Hepatic stellate cell (primary cell): ENCODE measurements at places on chromosomes 2 and 18.

- no peak for DNase-seq
Observed at GRCh38 chr2:122523143-122523542, 767.7 kb downstream of the TSN start.

- no peak for DNase-seq
Observed at GRCh38 chr2:46392561-46393346, 86.6 kb upstream of the TMEM247 start.

DNA sequence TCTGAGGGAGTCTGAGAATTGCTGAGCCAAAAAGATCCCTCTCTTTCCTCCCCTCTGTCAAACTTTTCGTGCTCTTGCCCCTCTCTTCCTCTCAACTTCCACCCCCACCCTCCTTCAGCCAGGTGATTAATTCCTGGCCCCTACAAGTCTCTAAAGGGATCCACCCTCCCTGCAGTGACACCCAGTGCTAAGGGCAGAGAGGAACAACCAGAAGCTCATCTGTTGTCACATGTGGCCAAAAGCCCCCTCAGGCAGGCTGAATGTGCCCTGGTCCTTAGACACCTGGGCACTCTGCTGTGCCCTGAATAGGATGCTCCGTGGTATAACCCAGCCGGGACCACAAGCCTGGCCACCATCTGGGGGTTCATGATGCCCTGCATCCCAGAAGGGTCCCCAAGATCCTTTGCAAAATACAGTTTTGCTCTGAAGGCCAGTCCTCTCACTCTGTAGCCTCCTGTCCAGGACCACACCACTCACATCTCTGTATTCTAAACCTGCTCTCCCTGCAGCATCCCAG is 234.4 kb downstream of the BCL11A start:
- DNase-seq, result no peak

DNA sequence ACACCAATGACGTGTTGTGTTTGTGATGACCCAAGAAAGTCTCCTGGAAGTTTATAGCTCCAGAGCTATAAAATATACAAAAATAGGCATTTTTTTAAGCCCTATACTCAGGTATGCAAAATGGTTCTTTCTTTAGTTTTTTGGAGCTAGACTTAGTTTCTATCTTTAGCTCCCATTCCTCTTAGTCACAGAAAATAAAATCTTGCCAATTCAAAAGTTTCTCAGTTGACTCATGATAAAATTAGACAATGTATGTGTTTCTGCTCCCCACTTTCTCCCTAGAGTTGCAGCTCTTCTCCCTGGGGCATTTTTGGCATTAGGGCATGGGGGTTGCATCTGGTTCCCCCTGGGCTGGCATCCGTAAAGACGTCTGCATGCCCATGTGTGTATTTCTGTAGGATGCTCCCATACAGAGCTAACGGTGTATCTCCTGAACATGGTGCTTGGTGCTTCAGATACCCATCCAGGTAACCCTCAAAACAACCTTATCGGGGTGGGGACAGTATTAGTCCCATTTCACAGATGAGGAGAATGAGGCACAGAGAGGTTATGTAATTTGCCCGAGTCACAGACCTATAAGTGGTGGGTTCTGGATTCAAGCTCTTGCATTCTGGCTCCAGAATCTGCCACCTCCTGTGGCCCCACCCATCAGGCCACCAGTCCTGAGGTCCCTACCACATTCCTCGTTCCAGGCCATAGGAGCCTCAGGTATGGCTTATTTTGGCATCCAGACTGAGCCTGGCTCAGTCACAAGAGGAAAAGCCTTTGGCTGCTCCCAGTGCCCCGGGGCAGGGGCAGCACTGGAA is 43.1 kb upstream of the ASAP2 start:
- peak; percentile 55 for DNase-seq

DNA sequence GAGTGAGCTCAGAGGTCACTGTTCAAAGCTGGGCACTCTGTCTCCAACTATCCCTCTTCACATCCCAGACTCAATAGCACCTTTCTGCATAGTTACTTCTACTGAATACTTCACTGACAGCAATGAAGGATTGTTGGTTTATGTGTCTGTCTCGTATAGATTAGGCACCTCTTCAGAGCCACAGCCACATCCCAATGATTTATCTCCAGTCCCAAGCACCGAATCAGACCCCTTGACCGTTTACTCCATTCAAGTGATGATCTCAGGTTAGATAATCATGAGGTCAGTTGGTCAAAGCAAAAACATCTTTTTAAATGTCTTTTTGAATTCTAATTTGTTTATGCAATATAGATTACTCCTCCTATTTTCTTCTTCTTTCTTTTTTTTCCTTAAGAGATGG is 14.7 kb downstream of the NEDD4L start:
- no peak for DNase-seq

DNA sequence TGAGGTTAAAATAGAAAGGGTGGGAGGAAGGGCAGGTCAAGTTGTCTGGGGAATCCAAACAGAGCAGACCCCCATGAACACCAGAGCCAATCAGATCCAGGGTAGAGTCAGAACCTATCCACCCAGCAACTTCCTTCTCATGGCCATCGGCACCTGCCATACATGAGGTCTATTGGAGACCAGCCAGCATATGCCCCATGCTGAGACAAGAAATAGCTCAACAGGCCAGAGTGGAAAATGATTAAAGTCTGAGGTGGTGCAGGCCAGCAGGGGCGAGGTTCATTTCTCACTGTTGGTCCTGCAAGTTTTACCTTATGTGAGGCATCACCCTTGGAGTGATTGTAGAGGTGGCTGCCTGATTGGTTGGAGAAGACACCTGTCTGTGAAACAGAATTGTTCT is 89.2 kb downstream of the LONRF2 start:
- no peak for DNase-seq

GRCh38 chr18:73669297-73669696 is 478.3 kb downstream of the FBXO15 start:
- no peak for DNase-seq

DNA sequence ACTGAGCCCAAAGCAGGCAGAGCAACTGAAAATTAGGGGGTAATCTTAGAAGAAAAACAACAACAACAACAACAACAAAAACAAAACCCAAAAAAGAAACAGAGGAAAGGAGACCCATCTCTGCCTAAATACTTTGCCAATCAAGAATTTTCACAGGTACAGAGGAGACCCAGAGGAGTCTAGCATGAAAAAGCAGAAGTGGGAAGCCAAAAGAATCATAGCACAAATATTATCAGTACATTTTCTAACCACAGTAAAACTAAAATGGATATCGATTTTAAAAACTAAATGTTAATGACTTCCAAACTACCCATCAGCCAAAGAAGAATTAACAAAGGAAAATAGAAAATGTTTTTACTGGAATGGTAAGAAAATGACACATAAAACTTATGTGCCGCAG is 148.1 kb downstream of the BAZ2B start:
- no peak for DNase-seq

GRCh38 chr18:21997207-21998143 is 171.9 kb upstream of the GATA6 start:
- DNase-seq, result peak; percentile 34

- no peak for DNase-seq
Observed at GRCh38 chr2:222322236-222322635, 23.4 kb upstream of the PAX3 start.

GRCh38 chr2:174663550-174663949 is 65.9 kb upstream of the WIPF1 start:
- no peak for DNase-seq

- DNase-seq, result no peak
Observed at GRCh38 chr2:69114534-69114933, 101.6 kb downstream of the ANTXR1 start.

DNA sequence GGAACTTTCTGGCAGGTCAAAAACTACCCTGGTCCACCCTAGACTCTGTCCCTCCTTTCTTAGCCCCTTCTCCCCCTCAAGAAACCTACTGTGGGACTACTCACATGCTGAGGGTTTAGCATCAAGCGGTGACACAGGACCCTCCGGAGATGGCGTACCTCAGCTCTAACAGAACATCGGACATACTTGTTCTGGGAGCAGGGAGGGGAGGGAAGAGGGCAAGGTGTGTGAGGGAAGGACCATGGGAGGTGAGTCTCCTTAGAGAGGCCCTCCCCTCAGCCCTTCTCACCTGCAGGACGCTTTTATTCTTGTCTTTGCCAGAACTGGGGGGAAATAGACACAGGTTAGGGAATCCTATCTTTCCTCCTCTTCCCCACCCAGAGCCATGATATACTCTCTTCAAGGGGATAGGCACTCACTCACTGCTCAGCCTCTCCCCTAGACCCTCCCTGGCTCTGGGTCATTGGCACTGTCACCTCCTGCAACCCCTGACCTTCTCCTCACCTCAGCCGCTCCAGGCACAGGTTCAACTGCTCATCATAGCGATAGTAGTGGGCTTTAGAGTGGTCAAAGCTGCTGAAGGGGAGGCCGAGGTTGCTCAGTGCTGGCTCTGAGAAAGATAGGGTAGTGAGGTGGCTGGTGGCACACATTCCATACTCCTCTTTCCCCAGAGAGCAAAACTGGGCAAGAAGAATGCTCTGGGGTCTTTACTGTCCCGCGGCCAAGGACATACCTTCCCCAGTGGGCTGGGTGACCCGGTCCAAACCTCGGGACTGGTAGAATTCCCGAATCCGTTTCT is 1.8 kb downstream of the PCGF1 start:
- DNase-seq, result no peak

DNA sequence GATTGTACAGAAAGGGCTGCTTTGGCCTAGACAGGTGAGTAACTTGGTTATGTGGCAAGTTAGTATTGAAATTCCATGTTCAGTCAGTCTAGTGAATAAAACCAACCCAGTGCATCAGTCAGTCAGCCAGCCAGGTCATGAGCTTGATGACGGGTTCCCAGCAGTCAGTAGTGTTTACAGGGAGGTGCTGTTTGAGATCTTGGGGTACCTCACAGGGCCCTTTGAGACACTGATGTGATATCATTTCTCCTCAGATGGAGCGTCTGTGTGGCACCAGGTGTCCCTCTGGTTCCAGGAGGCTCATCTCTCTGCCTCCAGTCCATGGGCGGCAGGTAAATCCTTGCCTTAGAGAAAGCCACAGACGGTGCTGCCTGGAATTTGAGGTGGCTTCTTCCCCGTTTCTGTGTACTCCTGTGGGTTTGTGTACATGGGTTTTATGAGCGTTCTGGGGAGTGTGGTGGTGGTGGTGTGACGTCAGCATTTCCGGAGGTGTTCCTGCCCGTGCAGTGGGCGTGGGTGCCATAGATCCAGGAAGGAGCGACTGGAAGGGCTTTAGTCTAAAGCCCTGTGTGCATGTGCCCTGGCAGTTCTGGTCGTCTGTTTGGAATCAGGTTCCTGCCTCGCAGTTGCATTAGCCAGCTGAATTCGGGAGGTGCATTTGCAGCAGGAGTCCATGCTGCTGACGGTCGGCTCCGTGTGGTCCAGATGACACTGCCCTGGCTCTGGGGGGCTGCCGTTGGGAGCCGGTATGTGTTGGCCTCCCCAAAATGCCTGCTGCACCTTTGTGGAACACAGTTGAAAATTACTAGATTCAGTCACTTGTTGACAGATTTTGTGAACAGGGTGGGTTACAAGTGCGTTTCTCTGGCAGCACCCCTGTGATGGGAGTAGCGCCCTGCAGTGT is 2.1 kb downstream of the CTDP1 start:
- no peak for DNase-seq

GRCh38 chr2:30480703-30481322 is 33.8 kb downstream of the LCLAT1 start:
- no peak for DNase-seq

GRCh38 chr2:176748662-176749061 is 463.9 kb upstream of the HNRNPA3 start:
- DNase-seq, result no peak

DNA sequence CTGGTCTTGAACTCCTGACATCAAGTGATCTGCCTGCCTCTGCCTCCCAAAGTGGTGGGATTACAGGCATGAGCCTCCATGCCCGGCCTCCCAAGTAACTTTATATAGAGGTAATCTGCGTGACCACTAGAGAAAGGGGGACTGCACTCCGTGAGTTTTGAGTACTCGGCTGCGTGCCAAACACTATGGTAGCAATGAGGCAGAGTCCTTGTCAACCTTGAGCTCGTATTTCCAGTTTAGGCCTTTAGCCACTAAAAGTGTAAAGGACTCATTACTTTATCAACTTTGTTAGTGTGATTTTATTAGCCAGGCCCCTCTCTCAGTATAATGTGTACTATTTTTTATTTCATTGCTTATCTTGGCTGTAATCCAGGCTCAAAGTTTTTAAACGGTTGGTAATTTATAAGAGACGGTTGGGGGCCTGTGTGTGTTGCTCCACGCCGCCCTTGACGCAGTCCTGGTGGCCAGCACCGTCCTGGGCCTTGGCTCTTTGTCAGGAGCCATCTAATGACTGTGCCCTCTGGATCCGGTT is 56.2 kb downstream of the ZCCHC2 start:
- DNase-seq, result no peak

- DNase-seq, result peak; percentile 40
Observed at GRCh38 chr18:79857082-79857671, 59.4 kb downstream of the KCNG2 start.

DNA sequence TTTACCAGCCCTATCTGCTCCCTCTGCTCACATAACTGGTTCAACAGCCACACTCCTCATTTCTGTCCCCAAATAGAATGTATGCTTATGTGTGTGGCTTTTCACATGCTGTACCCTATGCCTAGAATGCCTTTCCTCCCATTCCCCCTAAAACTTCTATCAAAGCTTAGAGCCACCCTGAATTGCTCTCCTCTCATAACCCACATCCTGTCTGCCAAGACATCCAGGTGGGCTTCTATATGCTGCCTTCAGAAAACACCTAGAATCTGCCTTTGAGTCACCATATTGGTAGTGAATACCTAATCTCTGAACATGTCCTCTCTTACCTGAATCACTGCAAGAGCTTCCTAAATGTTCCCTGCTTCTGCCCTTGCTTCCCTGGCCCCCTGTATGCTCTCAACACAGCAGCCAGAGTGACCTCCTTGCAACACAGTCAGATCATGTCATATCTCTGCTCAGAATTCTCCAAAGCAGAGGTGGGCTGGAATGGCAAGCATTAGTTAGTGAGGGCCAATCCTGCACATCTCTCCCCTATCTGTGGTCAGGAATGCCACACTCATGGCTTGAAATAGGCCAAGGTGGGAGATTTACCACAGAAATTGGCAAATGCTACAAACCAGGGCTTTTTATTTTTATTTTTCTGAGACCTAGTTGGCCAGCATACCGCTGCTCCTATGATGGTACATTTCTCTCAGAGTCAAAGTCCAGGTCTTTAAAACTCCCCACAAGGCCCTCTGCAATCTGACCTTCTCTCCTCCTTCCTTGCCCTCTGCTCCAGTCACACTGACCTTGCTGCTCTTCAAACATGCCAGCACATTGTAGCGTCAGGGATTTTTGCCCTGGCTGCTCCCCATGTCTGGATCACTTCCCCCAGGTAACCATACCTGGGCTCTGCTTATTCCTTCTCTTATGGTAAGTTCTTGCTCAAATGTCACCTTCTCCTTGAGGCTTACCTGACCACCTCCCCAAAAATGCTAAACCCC is 111.8 kb upstream of the STON1 start:
- DNase-seq, result no peak

DNA sequence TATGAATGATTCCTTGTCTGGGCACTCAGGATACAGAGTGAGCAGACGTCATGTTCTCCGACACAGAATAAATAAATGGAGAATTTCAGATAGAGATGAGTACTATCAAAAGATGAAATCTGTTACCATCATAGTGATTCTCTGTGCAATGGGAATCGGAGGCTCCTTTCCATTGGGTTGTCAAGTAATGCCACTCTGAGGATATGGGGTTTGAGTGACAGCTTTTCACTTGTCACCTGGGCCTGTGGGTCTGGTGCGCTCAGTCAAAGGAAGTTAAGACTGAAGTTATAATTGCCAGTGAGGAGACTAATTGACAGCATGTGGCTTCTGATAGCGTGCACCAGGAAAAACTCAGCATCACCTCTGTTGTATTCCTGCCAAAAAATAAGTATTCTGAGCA is 387.2 kb downstream of the SOX11 start:
- DNase-seq, result no peak

- DNase-seq, result no peak
Observed at GRCh38 chr2:160411955-160412354, 81.7 kb downstream of the RBMS1 start.

- no peak for DNase-seq
Observed at GRCh38 chr2:120607506-120607905, 128.2 kb upstream of the GLI2 start.
